ENCODE measurements at places on chromosomes 16 and 17. TPM values are rescaled to one million over a fixed set of nuclear protein-coding genes. Genes with fewer than 3 reads are reported as not detected.

GRCh38 chr17:83067071-83067717 is 12.2 kb upstream of the METRNL start:
- DNase-seq = no peak

DNA sequence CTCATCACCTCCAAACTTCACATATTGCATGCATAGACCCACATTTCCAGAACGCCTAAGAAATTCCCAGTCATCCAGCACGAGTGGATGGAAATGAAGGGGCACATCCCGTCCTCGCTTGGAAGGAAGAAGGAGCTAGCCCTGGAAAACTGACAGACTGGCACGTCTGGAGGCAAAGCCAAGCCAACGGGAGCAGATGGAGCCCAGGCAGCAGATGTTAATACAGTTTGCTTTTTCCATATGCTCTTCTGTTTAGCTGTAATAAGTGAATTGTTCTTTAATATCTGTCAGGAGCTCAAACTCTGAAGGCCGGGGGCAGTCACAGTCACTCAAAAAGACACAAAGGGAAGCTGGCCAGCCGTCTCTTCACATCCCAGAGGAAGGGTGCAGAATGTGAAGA is 187.7 kb downstream of the XYLT1 start:
- no peak for DNase-seq

DNA sequence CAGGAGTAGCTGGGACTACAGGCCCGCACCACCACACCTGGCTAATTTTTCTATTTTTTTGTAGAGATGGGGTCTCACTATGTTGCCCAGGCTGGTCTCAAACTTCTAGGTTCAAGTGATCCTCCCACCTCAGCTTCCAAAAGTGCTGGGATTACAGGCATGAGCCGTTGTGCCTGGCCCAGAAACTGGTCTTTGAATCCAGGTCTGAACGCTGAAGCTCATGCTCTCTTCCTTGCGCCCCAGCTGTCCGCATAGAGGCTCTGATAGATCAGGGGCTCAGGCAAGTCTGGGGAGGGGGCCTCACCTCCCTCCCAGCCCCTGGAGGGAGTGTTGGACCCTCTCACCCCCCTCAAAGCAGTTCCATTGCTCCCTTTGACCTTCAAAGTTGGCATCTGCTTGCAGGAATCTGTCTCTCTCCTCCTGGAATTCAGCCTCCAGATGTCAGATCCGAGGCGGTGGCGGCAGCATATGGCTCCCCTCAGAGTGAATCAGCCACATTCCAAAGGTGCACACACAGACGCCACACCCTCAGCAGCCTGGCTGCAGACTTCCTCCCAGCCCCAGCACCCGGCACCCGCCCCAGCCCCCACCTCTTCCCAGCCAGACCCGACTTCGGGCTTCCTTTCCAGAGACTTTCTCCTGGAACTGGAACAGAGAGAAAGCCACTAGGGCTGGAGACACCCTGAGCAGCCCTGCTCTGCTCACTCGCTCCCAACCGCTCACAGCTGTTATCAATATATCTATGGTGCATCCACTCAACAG is 16.9 kb upstream of the GLIS2 start:
- DNase-seq = no peak

- no peak for DNase-seq
These were observed 102.7 kb downstream of the UTP18 start for GRCh38 chr17:51362811-51363585.

DNA sequence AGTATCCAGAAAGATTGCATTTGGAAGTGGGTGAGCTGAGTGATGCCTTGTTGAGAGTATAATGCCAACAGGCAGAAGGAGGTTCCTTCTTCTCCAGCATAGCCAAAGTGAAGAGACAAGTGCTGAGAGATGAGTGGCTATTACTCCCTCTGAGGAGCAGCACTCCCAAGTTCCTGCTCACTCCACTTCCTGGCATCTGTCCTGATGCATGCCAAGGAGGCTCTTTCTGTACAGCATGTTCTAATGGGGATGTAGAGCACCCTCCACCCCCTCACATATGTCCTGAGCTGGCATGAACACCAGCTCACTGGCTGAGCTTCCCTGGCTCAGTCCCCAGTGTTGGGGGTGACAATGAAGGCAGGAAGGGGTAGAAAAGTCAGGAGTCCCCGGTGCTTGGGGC is 44.2 kb upstream of the DNAH9 start:
- no peak for DNase-seq

- DNase-seq = no peak
These were observed 225.1 kb downstream of the SPECC1 start for GRCh38 chr17:20234276-20234675.

GRCh38 chr16:64907844-64908243 is 214.0 kb downstream of the CDH11 start:
- no peak for DNase-seq

GRCh38 chr17:45705123-45706009 is 78.8 kb upstream of the CRHR1 start:
- no peak for DNase-seq

- DNase-seq = no peak
These were observed 192.6 kb downstream of the PARN start for GRCh38 chr16:14437426-14437825.

GRCh38 chr17:8002721-8003593 is 542 bp downstream of the GUCY2D start:
- no peak for DNase-seq

DNA sequence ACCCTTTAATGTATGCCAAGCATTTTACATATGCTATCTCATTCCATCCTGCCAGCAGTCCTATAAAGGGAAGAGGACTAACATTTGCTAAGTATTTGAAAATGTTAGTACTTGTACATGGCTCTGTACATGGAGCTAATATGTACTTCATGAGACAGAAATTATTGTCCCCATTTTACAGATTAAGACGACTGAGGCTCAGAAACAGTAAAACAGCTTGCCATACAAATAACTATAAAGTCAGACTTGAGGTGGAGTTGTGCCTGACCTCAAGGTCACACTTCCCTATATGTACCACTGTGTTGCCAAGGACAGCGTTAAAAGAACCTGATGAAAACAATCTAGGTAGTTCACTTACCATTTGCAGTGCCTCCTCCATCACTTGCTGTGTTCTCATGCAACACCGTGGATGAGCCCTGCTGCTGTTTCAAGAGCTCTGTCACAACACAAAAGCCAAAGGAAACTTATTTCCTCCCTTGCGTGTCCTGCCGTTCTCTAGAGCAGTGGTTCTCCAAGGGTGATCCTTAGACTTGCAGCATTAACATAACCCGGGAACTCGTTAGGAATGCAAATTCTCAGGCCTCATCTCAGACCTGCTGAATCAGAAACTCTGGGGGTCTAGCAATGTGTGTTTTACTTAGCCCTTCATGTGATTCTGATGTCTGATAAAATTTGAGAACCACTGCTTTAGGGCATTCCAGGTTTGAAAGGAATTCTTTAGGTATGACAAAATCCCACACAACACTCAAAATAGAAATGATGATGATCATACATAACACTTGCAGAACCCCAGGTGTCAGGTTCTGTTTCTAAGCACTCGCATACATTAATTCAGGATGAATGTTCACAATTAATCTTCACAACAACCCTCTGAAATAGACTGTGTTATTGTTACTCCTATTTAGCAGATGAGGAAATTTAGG is 51.2 kb upstream of the MTMR4 start:
- DNase-seq = no peak

DNA sequence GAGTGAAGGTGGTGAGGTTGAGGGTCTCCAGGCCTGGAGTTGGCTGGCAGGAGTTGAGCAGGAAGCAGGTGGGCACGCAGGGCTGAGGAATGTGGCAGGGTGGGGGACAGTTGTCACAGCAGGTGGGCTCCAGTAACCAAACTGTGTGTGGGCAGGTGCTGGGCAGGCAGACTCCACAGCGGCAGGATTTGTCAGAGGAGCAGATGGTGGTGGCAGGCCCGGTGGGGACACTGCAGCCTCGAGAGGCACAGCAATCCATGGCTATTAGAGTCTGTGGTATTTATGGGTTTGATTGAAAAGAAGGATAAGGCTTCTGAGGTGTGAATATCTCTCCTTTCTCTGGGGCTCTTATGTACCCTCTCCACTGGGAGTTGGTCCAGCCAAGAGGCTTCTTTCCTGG is at the start of gene KRTAP3-3:
Gene KRTAP3-3 (minus strand): TSS at position 326 of the 400 bp plus-strand sequence. CDS start 67 bp downstream, at position 259.
- no peak for DNase-seq

DNA sequence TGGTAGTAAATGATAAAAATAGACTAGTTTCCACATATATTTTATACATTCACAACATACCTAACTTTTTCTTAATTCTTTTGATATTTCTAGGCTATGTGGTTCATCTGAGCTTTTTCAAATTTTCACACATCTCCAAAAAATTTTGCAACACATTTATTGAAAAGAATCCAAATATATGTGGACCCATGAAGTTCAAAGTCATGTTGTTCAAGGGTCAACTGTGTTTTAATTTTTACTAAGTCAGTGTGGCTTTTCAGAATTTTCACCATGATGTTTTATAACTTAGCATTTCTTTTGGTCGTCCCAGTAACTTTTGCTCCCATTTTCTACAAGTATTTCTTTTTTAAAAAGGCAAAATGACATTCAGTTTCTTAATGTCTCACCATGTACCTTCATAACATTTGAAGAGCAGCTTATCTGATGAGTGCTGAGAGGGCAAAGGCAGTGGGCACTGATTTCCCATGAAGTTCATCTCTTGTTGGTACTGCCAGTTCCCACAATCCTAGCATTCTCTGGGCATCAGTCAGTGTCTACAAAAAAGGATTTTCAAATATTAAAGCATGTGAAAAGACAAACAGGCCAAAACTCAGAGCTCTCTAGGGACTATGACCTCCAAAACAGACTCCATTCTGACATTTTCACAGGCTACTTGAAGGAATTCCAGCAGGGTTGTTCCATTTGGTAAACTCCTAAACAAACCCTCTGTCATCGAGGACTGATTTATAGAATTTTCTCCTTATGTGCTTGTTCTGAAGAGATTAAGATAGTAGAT is 80.3 kb downstream of the MRTFB start:
- DNase-seq = no peak

- no peak for DNase-seq
These were observed 2.0 kb downstream of the HAS3 start for GRCh38 chr16:69107316-69107962.

DNA sequence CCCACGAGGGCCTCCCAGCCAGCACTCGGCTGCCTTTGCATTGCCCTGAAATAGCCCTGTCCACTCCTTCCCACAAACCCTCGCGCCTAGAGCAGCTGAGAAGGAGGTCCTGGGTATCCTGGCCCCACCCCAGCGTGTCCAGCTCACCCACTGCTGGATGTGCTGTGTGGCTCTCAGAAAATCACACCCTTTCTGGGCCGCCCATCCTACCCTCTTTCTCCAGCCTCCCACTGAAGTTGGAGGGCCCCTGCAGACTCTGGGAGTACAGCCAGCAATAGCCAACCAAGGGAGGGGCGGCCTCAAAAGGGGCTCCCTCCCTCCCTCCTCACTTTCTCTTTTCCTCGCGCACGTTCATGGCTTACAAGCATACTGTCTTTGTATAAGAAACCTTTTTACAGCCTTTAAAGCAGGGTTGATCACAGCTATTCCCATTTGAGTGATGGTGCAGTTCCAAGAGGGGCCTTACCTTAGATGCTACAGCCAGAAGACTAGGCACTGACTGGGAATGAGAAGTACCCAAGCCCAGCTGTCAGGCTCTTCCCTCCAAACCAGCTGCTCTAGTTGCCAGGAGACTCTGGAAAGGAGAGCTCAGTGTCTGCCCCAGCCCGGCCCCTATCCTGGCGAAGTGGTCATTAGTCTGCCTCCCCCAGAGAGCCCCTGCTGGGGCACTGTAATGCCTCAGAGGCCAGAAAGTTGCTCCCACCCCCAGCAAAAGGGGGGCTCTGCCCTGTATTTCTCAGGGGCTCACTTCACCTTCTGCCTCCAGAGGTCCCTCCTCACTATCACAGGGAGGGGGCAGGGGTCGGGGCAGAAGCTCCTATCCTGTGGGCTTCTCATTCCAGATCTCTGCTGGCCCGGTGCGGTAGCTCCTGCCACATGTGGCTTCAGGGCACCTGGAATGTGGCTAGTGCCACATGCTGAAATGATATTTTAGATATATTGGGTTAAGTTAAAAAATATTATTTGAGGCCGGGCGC is 38.1 kb downstream of the DCAKD start:
- no peak for DNase-seq

- no peak for DNase-seq
These were observed 339.4 kb downstream of the SEC14L1 start for GRCh38 chr17:77480199-77480508.

- DNase-seq = no peak
These were observed 70.2 kb downstream of the ANKRD11 start for GRCh38 chr16:89420204-89420603.

GRCh38 chr17:75571885-75572215 is 15.8 kb upstream of the MYO15B start:
- no peak for DNase-seq

- no peak for DNase-seq
These were observed 133.3 kb downstream of the CA10 start for GRCh38 chr17:52025236-52025635.

DNA sequence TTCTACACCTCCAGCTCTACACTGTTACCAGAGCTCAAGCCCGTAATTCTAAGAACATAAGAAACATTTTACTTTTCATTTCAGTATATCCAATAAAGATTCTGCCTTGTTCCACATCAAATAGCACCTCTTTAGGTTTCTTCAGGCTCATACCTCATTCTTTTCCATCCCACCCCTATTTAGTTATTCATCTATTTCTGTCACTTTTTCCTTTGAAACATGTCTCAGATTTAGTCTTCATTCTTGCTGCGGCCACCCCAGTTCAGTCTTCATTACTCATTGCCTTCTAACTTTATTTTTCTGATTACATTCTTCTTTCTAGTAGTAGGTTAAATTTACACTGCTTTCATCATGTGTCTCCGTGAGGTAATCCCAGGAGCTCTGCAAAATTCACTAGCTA is 33.5 kb downstream of the PPM1E start:
- DNase-seq = no peak

- DNase-seq = no peak
These were observed 6.0 kb downstream of the CIITA start for GRCh38 chr16:10883004-10883403.

The GRAPL gene
- polyA plus RNA-seq = 1.8 TPM

The OR2C1 gene
- polyA plus RNA-seq = 0.59 TPM

The ACE gene
- polyA plus RNA-seq = 20.3 TPM

The CASKIN2 gene
- 28.3 TPM for polyA plus RNA-seq

The KRTAP4-4 gene
- not detected for polyA plus RNA-seq

The HEATR9 gene
- not detected for polyA plus RNA-seq

The TAC4 gene
- polyA plus RNA-seq = not detected

The LRRC45 gene
- polyA plus RNA-seq = 17.5 TPM

The TAT gene
- 0.06 TPM for polyA plus RNA-seq
